ENCODE measurements at places on chromosomes 7 and 10.

GRCh38 chr7:80412842-80413241 lies 99.0 kb downstream of the GNAT3 start:
- DNase-seq: no peak

DNA sequence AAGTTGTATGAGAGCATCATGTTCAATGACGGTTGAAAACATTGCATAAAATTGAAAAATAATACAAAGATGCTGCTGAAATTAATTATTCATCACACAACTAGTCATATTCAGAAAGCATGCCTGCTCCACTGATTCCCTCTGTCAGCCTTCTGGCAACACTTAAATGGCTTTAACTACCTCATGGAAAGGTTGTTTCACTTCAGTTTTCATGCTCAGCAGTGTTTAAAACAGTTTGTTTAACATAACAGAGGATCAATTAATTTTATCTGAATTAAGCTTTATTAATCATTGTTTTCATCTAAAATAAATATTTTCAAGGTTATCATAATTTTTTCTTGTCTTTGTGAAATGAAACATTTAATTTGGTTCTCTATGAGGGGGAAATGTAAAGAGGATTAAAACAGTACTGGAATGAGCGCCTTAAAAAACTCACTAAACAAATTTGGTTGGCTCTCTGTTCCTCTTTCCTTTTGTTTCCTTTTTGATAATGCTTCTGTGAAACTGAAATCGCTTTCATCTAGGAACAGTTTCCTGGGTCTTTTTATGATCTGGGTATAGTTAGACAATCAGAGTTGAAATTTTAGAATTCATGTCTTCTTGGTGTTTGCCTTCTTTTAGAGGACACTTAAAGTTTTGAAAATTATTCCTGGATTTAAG lies 427.4 kb downstream of the SH2D4B start:
- no peak for DNase-seq

- DNase-seq: no peak
Measured at GRCh38 chr7:98881561-98882315, 3.4 kb downstream of the TRRAP start.

DNA sequence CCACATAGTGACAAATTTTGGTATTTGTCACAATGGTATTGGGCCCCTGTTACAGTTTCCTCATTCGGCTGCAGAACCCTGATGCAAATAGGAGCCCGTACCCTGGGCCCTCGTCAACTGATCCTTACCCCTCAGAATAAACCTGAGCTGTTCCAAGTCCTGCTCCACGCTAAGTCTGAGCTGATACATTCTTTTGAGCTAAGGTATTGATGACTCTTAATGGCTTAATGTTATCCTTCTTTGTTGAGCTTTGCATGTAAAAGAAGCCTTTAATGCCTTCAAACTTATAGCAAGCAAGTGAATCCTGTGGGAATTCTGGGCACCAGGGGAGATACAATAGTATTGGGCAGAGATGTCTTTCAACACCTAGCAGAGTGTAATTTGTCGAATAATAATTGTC lies 31.8 kb downstream of the GATA3 start:
- DNase-seq: no peak

GRCh38 chr10:11837372-11838161 lies 14.4 kb downstream of the PROSER2 start:
- DNase-seq: no peak

DNA sequence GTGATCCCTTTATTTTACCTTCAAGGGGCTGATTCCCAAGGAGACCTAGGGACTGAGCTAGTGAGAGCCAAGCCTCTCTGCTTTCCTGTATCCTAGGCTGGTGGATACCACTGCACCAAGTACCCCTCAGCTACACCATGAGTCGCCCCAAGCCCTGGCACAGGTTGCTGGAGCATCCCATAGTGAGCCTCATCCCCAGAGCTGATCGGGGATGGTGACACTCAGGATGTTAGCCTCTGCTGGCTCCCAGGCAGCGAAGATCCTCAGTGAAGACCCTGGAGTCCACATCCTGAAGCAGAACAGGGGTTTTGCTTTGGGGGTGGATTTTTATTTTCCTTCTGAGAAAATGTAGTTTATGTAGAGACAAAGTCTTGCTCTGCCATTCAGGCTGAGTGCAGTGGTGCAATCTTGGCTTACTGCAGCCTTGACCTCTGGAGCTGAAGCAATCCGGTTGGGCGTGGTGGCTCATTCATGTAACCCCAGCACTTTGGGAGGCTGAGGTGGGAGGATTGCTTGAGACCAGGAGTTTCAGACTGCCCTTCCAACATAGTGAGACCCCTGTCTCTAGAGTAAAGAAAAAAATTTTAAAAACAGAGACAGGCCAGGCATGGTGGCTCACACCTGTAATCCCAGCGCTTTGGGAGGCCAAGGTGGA lies 12.5 kb upstream of the ZNF212 start:
- DNase-seq: no peak

GRCh38 chr10:44030132-44030531 lies 354.8 kb downstream of the CXCL12 start:
- DNase-seq: no peak

DNA sequence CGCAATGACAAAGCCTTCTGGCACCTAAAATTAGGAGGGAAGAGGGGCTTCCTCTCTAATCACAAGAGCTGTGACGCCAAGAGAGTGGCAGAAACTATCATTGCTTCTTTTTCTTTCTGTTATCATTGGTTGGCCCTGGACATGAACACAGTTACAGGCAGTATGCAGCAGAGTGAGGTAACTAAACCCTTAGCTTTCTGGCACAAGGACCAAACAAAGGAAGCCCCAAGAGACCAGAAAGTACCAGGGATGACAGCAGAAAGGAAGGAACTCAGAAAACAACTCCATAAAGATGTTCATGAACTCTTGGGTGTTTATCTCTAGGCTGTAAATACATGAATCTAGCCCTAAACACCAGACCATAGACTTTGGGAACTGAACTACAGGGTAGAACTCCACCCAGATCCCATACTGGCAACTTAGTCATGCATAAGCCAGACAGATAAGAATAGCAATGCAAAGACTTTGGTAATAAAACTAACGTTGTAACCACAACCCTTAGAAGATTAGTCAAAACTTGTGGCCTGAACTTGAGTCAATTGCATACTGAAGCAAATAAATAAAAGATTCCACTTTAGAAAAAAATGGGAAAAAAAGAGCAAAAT lies 195.7 kb upstream of the PTN start:
- no peak for DNase-seq

GRCh38 chr10:8059191-8059936 lies 4.9 kb downstream of the GATA3 start:
- DNase-seq: no peak

- DNase-seq: no peak
Measured at GRCh38 chr7:19056305-19056704, 61.1 kb downstream of the TWIST1 start.

- no peak for DNase-seq
Measured at GRCh38 chr10:35398355-35398754, 62.0 kb downstream of the CCNY start.

DNA sequence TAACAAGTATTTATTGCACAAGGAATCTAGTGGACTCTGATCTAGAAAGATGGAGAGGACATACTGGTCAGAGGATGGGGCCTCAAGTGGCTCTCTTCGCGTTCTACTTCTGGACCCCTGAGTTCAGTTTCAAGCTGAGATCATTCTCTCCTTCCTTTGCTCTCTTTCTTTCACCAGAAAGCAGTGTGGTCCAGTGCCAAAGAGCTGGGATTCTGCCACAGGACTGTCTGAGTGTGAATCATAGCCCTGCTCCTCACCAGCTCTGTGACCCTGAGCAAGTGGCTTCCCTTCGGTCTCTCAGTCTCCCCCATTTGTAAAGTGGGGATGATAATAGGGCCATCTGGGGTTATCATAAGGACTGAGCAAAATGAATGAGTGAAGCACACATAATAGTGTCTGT lies 715.2 kb downstream of the SUGCT start:
- DNase-seq: no peak

DNA sequence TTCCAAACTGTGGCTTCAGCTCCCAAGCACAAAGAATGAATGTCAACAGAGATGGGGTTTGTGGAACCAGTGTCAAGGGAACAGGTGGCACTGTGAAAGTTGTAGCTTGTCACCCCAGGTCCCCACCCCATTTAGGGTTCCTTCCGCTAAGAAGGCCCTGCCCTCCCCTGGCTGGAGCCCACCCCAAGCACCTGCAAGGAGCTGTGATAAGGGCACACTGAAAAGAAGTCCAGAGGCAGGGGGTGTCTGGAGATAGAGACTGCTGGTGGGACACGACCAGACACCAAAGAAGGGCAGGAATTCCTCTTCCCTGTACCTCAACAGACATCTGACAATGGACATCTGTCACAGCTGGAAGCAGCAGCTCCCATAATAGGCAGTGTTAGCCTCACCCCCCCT lies 4.5 kb downstream of the GRID1 start:
- no peak for DNase-seq

GRCh38 chr10:126654579-126654978 lies 15.9 kb downstream of the C10orf90 start:
- DNase-seq: no peak

DNA sequence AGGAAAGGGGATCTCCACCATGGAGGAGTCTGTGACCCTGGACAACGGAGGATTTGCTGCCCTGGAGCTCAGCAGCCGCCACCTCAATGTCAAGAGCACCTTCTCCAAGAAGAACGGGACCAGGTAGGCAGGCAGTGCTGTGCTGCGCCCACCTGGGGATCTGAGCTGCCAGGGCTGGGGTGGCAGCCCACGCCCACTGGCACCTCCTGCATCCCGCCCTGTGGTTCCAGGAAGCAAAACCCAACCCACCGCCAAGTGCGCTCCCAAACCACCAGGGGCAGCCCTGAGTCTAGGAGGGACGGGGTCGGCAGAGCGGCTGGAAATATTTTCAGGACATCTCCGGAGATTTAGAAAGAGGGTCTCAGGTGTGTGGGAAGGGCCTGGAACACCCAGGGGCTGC lies 440.3 kb upstream of the FOXK1 start:
- DNase-seq: no peak

GRCh38 chr10:17196573-17196972 lies 4.9 kb downstream of the TRDMT1 start:
- DNase-seq: no peak

Data from T-helper 17 cell (primary cell).